ENCODE measurements at places on chromosomes 6 and 20.
A peak's percentile ranks its signal among the peaks of the same experiment; 100 is the strongest.

- no peak for DNase-seq
Measured at GRCh38 chr6:626236-626635, 30.7 kb downstream of the HUS1B start.

GRCh38 chr6:149266659-149267058 is 50.9 kb upstream of the TAB2 start:
- DNase-seq: no peak

DNA sequence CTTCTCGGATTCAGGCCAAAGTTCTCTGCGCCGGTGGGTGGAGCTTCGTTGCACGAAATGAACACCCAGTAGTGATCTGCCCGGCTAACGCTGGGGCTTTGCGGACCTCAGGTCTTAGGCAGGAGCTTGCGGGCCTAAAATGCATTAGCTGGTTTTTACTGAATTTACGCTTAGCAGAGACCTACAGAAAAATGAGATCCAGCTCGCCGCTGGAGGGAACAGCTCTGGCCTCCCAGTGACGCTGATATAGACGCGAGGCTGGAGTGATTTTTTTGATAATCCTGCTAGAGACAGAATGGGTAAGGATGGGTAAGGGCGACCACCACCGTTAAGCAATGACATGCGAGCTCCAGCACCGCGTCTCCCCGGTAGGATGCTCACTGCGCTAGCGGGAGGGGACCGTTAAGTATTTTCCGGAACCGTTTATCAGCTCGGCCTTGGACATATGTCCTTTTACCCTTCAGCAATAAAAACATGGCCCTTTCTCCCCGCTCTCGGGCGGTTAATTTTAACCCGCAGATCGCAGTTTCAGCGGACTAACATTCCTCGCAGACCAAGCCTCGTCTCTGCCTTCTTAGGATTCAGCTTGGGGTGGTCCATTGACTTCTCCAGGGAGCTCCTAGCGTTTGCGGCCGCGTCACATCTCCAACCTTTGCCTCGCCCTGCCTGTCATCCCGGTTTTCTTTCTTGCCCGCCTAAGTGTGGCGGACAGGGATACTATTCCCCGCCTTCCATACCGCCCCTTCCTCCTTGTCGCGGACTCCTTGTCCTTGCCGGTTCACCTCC is 109.3 kb downstream of the GPX5 start:
- no peak for DNase-seq

DNA sequence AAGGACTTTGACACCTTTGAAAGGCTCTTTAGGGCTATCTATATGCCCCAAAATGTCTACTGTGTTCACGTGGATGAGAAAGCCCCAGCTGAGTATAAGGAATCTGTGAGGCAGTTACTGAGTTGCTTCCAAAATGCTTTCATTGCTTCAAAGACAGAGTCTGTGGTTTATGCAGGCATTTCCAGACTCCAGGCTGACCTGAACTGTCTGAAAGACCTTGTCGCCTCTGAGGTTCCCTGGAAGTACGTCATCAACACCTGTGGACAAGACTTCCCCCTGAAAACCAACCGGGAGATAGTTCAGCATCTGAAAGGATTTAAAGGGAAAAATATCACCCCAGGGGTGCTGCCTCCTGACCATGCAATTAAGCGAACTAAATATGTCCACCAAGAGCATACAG is 65.2 kb downstream of the GCNT2 start:
- DNase-seq: no peak

DNA sequence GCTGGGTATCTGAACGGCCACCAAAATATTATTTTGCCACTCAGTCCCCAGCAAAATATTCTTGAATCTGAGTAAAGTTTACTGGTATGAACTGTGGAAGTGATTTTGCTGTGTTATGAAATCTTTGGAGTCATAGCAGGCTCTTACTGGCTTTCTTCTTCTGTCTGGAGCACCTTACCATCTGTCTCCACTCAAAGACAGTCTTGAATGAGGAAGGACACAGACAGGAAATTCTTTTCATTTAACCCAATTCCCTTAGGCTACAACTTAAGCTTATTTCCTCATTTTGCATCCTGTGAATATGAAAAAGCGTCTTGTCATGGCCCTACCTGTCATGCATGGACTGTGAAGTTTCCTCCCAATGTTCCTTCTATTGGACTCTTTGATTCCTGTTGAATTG is 24.7 kb downstream of the FNDC1 start:
- DNase-seq: no peak

DNA sequence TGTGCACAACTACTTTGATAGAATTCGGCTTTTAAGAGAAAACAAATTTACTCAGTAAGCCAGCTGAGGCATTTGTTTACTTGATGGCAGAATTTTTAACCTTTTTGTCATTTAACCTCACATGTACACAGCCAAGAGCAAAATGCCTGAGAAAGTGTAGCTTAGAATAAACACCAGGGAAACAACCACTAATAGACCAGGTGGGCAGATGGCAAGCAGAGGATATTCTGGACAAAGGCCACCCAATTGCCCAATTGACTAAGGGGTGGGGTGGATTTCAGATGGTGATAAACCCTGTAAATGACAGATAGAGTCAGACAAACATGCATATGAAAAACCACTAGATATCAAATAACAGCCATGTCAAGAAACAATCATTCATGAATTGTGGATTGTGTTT is 190.7 kb upstream of the FBXL4 start:
- DNase-seq: no peak

DNA sequence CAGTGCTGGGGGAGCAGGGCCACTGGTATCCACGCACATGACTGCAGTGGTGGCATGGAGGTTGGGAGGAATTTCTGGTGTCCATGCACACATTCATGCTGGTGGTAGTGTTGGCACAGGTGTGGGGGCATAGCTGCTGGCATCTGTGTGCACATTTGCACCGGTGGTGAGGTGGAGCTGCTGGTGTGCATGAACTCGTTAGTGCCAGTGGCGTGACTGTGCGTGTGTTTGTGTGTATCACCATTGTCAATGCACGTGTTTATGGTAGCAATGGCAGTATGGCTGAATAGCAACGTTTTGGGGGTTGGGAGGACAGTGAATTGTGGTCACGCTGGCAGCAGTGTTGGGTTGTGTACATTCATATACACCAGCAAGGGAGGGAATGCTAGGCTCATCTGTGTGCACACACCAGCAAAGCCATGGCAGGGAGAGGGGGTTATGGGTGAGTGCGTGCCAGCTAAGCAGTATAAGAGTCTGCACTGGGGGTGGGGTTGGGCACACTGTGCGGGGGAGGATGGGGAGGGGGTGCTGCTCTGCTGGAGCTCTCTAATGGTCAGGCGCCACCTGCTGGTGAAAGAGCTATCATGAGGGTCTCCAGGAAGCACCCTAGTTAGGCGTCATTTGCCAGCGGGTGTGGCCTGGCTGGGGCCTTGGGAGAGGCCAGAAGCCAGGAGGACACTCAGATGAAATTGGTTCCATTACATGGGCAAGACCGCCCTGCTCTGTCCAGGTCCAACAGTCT is 626.1 kb upstream of the ID4 start:
- DNase-seq: no peak

GRCh38 chr20:64057628-64058498 is 5.1 kb upstream of the TCEA2 start:
- peak; percentile 82 for DNase-seq

DNA sequence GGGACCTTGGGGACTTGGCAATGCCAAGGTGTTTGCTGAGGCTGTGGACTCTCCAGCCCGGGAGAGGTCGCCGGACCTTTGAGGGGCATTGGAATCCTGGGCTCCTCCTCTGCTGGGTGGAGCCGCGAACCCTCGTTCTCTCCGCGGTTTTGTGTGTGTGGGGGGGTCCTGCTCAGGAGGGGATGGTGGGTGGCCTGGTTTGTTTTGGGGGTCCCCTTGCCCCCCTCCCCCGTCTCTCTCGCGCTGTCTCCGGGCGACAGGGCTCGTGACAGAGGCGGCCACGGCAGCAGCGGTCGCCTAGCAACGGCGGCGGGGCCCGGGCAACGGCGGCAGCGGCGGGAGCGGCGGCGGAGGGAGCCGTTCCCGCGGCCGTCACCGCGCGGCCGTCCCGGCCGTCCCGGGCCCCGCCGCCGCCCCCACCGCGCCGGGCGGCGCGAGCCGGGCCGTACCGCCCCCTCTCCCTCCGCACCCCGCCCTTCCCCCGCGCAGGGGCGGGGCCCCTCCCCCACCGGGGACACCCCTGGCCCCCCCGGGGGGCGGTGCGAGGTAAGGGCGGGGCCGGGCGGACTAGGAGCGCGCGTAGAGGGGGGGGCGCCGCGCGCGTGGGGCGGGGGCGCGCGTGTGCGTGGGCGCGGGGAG is 7.8 kb downstream of the SYNGAP1 start:
- peak; percentile 62 for DNase-seq

GRCh38 chr6:30769088-30769852 is 24.9 kb upstream of the IER3 start:
- DNase-seq: peak; percentile 84

- DNase-seq: no peak
Measured at GRCh38 chr6:79810185-79810705, 137.1 kb downstream of the ELOVL4 start.

- no peak for DNase-seq
Measured at GRCh38 chr6:44229376-44230033, 6.1 kb downstream of the SLC29A1 start.

DNA sequence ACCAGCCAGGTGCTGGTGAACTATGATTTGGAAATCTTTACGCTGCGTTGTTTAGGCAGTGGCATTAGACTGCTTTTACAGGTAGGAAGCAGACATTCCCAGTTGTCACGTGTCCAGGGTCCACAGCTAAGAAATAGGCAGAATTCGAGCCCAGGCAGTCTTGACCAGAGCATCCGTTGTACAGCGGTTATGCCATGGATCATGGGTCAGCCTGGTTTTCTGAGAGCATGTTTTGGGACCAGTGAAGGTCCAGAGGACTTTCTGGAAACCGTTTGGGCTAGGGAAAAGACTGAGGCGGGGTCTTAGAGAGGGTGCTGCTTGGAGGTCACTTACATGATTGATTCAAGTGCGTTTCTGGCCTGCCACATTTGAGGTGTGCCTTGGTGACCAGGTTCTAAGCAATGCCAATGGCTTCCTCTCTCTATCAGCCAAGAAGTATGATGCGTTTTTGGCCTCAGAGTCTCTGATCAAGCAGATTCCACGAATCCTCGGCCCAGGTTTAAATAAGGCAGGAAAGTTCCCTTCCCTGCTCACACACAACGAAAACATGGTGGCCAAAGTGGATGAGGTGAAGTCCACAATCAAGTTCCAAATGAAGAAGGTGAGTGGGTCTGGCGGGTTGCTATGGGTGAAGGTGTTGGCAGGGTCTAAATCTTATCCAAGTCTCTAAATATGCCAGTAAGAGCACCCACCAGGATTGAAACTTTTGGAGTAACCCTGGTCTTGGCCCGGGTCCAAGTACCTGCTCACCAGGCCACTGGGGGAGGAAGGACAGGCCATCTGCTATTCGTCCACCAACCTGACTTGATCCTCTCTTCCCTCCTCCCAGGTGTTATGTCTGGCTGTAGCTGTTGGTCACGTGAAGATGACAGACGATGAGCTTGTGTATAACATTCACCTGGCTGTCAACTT is 1.8 kb downstream of the RPL10A start:
- DNase-seq: no peak

DNA sequence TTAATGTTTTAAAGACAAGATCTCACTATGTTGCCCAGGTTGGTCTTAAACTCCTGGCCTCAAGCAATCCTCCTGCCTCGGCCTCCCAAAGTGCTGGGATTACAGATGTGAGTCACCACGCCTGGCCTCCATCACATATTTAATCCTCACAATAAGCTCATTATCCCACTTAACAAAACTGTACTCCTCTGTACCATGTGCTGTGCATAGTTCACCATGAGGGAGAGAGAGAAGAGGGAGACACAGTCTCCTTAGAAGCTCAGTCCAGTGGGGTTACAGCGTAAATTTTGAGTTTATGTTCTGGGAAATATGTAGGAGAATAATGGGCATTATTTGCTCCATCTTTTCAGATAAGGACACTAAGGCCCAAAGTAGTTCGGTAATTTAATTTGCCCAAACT is 7.9 kb upstream of the CPNE5 start:
- no peak for DNase-seq

DNA sequence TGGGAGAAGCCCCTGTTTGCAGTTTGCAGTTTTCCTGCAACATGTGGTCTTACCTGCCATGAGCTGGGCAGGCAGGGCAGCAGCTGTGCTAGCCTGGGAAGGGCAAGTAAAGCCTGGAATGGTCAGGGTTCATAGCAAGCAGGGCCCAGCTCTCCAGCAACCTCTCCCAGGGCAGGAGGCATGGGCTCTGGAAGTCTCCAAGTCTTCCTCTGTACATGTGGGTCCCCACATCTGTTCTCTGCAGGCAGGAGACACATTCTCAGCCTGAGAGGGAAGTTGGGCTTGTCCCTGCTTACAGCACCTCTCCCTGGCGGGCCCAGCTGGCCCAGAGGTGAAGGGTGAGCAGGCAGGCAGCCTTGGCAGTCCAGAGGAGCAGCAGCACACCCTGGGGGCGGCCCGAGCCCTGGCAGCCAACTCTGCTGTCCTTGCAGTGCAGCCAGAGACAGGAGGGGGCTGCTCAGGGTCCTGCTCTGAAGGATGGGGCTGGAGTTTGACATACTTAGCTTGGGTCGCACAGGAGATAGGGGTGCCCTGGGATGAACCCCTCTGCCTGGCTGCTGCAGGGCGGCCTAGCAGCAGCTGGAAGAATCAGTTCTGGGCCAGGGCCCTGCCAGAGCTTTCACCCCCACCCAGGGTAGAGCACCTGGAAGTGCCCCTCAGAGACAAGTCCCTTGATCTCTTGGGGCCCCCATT is 176.0 kb downstream of the MRPL14 start:
- DNase-seq: no peak

DNA sequence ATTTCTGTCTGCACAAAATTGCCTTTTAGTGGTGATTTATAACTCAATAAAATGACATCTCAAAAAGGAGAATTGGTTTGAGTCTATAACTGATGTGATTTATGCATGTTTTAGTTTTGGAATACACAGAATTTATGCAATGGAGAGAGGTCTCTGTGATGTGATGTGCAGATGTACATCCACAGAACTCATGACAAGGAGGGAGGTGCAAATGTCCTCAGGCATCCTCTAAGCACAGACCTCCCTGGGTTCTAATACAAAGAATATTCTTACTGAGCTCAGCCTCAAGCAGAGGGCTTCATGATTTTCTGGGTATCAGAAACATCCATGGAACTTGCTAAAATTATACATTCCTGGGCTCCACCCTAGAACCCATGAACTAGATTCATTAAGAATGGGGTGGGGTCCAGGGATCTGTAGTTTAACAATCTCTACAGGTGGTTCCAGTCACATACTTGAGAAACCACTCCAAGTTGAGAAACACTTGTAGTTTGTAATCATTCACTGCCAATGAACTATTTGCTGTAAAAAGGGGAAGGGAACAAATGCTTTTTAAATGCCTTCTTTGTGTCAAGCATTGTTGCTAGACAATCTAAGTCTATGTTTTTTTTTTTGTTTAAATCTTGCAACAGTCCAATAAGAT is 60.2 kb upstream of the NEDD9 start:
- DNase-seq: no peak
